ENCODE measurements at places on chromosomes 13 and 19. TPM values are rescaled to one million over a fixed set of nuclear protein-coding genes. Genes with fewer than 3 reads are reported as not detected.

DNA sequence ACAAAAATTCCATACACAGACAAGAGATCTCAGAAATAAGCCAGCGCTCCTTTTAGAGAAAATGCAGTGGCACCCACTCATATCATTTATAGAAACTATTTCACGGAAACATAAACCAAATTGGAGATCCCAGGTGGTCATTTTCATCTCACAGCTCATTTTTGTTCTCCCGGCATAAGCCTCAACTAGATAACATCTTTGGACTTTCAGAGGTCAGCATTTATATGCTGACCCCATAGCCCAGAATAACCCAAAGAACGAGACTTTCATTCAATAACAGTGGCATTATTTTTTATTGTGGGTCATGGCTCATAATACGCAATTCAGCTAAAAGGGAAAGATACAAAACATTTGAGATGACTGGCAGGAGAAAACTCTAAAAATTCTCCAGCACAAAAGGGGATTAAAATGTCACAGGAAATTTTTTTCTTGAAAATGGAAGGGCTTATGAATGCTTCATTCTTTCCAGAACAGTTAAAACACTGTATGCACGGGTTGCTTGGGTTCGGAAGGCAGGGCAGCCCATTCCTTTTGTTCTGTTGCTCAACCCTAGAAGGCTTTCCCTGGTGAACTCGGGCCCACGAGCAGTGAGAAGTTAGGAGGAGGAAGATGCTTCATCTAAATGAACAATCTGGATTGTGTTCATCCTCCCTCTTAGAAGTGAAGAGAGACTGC is 24.0 kb downstream of the STARD13 start:
- DNase-seq, result no peak

Gene SOHLH2
- 43.6 TPM for polyA plus RNA-seq

DNA sequence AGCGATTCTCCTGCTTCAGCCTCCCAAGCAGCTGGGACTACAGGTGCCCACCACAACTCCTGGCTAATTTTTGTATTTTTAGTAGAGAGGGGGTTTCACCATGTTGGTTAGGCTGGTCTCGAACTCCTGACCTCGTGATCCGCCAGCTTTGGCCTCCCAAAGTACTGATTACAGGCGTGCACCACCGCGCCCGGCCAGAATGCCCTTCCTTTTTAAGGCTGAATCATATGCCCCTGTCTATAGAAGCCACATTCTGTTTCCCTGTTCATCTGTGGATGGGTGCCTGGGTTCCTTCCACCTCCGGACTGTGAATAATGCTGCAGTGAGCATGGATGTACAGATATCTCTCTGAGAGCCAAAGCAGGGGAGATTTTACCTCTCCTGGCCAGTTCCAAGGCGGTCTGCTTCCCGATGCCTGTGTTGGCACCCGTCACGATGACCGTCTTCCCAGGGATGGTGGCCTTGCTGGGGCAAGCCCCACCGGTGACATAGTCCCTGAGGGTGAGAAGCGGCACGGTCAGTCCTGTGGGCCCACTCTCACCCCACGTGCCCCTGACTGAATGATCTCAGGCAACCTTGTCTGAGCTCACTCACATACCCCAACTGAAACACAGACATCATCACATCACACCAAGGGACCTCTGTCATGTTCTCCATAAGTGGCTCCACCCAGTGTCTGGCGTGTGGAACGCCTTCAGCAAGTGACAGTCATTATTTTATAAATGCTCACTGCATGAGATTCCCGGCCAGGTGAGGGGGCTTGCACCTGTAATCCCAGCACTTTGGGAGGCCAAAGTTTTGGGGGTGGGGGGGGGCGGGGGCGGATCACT is 4.0 kb downstream of the RDH13 start:
- no peak for DNase-seq

DNA sequence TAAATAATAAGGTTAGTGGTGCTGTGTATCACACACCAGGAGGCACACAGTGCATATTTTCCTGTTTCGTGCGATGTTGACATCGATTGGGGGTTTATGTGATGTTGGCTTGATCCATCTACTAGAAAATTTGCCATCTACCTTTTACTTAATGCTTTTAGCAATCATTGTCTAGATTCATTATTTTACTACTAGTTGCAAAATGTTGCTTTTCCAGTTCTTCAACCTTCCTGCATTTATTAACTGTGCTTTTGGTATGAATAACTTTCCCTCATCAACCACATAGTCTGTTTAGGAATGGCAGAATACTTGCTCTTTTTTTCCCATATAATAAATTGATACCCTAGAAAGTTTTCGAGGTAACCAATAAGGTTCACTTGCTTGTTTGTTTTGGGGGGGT is 17.5 kb downstream of the C13orf42 start:
- DNase-seq, result no peak

Gene ZSCAN4
- polyA plus RNA-seq, result 0.26 TPM

DNA sequence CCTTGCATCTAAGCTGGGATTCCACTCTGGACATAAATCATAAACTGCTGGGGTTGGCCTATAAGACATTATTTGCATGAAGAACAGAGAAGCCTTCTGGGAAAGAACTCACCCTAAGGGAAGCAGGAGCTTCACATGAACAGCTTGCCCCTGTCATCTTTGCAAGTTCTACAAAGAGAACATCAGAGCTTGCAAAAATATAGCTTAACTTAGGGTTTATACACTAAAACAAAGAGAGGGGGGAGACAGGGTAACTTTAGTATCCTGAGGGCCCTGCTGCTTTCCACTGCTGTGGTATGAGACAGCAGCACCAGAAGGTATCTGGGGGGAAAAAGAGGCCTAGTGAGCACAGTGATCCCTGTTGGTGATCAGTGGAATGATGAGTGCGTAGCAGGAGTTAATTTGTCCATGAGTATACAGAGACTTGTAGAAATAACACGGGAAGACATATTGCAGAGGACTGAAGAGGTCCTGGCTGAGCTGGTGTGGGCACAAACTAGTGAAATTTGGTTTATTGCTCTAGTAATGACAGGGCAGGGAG is 116.1 kb upstream of the TSC22D1 start:
- DNase-seq, result no peak

- peak; percentile 94 for DNase-seq
These were observed 11.5 kb downstream of the APLP1 start for GRCh38 chr19:35879770-35880317.

DNA sequence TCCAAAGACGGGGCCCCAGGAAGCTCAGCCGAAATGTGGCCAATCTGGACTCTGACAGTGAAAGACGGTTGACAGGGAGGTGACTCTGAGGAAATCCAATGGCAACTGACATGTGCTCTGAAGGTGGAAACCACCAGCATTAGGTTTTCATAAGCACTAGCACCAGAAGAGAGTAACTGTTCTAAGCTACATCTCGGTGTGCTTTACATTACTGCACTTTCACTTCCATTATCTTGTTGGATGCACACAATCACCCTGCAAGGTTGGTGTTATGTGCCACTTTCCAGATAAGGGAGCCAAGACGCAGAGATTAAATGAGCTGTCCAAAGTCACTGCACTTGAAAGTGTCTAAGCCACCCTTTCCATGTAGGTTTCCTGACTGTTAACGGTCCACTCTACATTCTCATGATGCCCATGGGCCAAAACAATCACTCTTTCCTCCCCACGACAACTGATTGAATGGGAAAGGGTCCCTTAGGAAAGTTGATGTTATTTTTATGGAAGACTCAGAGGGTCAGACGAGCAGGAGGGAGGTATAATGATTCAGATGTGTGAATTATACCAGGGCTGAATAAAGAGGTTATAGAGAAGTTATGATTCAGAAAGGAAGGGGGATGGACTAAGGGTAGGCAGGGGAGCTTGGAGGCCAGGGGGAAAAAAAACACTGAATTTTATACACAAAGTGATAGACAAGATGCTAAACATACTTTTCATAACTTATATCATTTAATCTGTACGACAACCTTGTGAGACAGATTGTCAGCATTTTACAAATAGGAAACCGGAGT is 52.8 kb downstream of the RUBCNL start:
- no peak for DNase-seq

Gene GTF2F2
- polyA plus RNA-seq, result 19.0 TPM

Gene KLC3
- polyA plus RNA-seq, result 6.4 TPM

GRCh38 chr13:29817604-29818378 is 32.6 kb downstream of the UBL3 start:
- DNase-seq, result no peak

DNA sequence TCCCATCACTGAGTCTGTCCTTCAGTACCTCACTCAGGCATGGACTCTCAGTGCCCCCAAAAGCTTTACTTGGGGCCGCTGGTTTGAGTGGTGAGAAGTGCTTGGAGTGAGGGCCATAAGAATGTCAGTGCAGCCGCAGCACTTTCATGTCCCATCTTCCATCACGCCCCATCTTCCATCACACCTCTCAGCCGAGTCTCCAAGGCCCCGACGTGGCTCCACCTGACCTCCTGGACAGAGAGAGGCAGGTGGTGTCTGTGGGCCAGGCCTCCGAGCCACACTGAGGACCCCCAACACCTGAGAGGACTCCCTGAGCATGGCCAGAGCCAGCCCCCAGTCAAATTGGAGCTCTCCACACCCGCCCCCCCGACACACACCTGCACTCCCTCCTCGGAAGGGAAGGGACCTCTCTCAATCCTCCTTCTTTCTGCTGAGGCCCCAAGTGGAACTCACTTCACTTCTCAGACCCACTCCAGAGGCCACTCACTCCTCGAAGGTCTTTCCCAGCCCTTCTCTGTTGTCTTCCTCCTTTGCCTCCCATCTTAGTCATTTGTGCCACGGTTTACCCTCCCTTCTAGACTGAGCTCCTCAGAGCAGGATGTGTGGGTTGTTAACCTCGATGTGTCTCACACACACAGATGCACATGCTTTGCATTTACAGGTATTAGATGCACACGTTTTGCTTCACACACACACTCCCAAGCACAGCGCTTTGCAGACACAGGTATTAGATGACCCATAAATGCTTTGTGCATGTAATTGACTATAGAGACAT is 65.7 kb upstream of the ATP12A start:
- no peak for DNase-seq

GRCh38 chr13:99330942-99331341 is 23.7 kb upstream of the GPR183 start:
- DNase-seq, result no peak

GRCh38 chr13:36313047-36313969 is 15.7 kb upstream of the CCDC169 start:
- no peak for DNase-seq

Gene GSX1
- polyA plus RNA-seq, result not detected

DNA sequence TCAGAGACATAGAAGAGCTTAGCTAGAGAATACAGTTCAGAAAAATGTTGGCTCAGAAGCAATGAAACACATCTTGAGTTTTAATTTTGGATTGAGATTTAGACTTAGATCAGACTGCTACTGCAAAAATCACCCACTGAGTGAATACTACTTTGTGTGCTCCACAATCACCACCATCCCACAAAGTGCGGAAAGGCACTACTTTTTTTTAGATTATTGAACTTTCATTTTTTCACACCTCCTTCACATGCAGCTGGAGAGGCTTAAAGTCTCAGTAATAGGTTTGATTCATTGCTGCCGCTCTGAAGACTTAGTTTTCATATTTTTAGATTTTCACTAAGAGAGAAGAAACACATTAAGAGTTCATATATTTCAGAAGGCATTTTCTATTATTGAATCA is 289.9 kb upstream of the PRR20A start:
- no peak for DNase-seq

All from testis (tissue), 5 donors.